Activated CD4-positive, alpha-beta T cell treated with anti-CD3 and anti-CD28 coated beads, Interleukin-2, amount 50 U/mL, for 48 hours (primary cell): ENCODE measurements at places on chromosomes 6 and 20.

DNA sequence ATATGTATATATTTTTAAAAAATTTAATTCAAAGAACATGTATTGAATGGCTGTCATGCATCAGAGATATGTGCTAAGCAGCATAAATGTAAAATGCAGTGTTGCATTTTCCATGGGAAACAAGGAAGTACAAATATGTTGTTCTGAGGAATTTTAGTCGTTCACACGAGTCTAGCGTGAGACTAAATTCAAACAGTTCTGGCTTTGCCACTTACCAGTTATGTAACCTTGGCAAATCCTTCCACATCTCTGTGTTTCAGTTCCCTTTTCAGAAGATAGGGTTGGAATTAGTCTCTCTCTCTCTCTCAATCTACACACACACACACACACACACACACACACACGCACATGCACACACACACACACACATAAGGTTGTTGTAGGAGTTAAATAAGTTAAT lies 305.4 kb downstream of the UTRN start:
- no peak for DNase-seq

DNA sequence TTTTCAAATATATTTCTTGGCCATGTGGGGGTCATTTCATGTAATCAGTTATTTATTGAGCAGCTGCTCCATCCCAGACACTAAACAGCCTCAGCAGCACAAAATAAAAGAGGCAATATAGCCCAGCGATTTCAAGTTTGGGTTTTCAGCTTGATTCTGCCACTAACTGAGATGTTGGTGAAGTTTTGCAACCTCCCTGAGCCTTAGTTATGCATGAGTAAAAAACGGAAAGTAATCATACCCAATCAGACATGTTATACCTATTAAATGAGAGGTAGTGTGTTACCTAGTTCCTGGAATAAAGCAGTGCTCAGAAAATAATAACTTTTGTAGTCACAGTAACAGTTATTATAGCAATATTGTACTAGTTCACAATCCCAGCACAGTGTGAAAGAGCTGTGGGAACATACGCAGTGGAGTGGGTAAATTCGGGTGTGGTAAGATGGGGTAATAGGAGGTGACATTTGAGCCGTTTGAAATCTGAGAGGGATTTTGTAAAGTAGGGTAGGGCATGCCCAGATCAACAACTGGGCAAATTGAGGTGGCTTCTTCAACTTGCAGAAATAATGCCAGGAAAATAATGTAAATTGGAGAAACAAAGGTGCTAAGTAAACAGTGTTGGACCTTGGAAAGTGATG lies 1.5 kb downstream of the SLC9A8 start:
- DNase-seq, result no peak

- peak; percentile 17 for DNase-seq
Measured at GRCh38 chr20:4962241-4962855, 39.0 kb downstream of the SLC23A2 start.

DNA sequence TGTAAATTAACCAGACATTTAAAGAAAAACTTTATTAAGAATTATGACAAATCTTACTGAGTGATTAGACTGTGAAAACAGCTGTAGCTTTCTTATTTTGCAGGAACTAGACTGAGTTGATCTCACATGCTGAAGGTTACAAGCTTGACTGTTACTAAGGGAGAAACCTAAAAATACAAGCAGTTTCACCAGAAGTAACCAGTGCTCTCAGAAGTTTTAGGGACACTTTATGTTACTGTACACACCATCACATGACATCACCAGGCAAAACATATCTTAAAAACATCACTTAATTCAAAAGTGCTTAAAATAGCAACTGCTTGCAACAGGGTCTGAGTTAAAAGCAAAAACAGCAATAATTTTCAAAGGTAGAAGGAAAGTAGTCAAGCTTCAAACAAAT lies 5.4 kb downstream of the FBXO30 start:
- DNase-seq, result no peak

- DNase-seq, result no peak
Measured at GRCh38 chr20:32909451-32909850, 50.7 kb downstream of the EFCAB8 start.

DNA sequence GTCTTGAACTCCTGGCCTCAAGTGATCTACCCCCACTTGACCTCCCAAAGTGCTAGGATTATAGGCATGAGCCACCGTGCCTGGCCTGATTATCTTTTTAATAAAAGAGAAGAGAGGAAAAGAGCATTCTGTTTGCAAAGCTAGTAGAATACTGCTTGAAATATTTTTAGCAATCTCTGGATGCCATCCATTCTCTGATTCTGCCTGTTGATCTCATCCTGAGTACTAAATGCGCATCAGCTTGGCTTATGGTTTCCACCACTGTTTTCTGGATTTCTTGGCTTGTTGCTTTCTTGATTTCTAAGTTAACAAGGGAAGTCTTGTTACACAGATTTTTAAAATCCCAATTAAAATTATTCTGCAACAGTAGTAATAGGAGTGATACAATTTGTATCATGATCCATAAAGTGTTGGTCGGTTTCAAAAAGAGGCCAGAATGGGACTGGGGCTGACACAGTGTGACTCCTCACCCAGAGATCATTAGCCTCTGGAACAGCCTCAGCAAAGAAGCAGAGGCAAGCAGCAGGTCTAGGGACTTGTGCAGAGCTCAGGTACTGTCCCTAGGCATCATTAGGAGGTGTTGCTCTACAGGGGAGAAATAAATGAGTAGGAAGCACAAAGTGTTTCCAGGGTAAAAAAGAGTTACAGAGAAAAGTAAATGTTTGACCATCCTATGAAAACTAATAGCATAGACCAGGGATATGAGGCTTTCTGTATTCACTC lies 17.8 kb upstream of the SLC16A10 start:
- DNase-seq, result no peak

DNA sequence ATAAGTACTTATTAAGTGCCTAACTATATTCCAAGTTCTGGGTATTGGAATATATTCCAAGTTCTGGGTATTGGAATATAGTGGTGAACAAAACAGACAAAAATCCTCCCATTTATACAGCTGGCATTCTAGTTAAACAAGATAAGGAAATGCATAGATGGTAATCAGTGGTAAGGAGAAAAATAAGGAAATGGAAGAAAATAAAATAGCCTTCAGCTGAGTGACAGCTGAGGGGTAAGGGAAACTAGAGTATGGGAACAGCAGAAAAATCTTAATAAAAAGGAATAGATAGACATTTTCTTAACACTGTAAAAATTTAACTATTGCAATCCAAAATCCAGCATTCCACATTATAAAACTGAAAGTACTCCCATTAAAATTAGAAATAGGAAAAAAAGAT lies 17.2 kb upstream of the WFDC10A start:
- DNase-seq, result no peak

GRCh38 chr6:41942067-41942851 lies 651 bp upstream of the CCND3 start:
- DNase-seq, result no peak

DNA sequence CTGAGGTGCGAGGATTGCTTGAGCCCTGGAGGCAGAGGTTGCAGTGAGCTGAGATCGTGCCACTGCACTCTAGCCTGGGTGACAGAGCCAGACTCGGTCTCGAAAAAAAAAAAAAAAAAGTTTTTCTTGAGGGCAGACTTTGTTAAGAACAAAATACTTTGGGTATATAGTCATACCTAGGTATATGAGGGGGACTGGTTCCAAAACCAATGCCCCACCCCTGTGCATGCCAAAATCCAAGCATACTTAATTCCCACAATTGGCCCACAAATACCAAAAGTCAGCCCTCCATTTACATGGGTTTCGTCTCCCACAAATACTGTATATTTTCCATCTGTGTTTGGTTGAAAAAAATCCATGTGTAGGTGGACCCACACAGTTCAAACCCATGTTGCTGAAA lies 119.9 kb downstream of the INSM1 start:
- DNase-seq, result peak; percentile 39

- no peak for DNase-seq
Measured at GRCh38 chr6:88428068-88428467, 261.9 kb upstream of the CNR1 start.

- DNase-seq, result no peak
Measured at GRCh38 chr6:16570946-16571345, 190.3 kb downstream of the ATXN1 start.

DNA sequence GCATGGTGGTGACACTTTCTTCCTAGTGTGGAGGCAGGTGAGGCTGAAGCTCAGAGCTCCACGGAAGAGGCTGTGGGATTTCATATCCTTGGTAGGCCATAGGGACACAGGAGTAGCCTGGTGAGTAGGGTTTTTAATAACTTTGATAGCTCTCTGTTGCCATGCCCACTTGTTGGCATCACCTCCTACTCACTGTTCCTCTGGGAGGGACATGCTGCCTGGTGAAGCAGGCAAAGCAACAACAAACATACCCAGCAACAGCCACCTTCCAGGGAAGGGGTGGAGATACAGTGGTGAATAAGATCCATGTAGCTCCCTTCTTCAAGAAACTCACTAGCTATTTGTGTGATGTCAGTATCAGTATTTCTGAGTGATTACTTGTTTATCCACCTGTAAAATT lies 285.4 kb downstream of the CLIC5 start:
- no peak for DNase-seq

- DNase-seq, result no peak
Measured at GRCh38 chr6:136251394-136251793, 1.3 kb upstream of the MTFR2 start.

DNA sequence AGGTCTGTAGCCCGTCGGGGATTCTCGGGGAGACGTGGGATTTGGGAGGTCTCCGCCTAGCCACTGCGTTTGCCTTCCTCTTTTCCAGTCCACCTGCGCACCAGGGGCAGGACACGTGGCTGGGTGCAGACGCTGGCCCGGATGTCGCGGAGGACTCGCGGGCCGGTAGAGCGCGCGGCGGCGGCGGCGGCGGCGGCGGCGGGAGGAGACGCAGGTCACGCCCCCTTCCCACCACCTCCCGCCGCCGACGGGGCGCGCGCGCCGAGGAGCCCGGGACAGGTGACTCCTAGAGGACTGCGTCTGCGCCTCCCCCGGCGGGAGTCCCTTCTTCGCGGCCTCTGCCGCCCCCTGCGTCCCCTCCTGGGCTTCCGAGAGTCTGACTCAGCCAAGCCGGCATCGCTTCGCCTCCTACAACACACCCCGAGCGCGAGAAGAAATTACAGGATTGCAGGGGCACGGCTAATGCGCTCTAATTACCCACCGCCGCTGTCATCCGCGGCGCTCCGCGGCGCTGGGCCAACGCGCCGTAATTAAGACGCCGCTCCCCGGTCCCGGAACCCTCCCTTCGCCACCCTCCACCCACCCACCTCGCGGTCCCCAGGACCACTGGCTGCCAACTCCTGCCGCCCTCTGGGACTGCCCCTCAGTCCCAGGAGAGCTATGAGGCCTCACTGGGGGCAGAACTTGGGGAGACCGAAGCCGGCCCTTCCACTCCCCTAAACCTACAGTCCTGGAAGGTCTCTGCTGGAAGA lies 124.5 kb downstream of the MRPL14 start:
- DNase-seq, result peak; percentile 65

GRCh38 chr20:4181956-4182945 lies 166.9 kb upstream of the RNF24 start:
- DNase-seq, result no peak

- no peak for DNase-seq
Measured at GRCh38 chr6:28776269-28777146, 147.3 kb downstream of the TRIM27 start.

GRCh38 chr6:161429921-161430490 lies 156.1 kb upstream of the AGPAT4 start:
- DNase-seq, result no peak

DNA sequence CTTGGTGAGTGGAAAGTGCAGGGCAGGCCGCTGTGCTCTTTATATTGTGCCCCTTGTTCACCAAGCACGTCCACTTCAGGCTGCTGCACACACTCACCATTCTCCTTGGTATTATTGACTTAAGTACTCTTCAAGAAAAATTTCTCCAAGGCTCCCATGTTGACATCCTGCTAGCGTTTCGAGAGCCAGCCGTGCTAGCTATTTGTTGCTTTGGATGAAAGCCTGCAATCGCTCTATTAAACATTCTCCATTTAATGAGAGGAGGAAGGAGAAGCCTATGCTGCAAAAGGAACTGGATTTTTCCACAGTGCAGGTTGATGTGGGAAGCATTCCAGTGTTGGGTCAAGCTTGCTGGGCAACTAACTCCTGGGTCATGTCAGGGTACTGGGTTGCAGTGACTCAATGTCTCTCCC lies 113.5 kb downstream of the CD83 start:
- no peak for DNase-seq

- no peak for DNase-seq
Measured at GRCh38 chr20:35111141-35111888, 18.7 kb upstream of the TRPC4AP start.

DNA sequence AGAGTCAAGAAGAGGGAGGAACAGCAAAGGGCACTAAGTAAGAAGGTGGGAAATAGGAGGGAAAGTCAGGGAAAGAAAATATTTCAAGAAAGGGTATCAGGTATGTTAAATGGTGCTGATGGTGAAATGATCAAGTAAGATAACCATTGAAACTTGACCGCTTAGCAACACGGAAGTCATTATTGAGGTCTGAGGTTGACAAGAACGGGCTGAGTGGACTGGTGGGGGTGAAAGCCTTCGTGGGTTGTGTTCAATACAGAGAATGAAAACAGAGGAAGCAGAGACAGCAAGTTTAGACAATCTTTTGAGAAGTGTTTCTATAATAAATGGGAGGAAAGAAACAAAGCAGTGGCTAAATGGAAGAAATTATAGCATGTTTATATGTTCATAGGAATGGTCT lies 72.0 kb downstream of the LIN28B start:
- no peak for DNase-seq

- no peak for DNase-seq
Measured at GRCh38 chr20:57838670-57839151, 128.9 kb upstream of the PMEPA1 start.

GRCh38 chr20:50569864-50570836 lies 60.0 kb downstream of the PTPN1 start:
- DNase-seq, result peak; percentile 49

DNA sequence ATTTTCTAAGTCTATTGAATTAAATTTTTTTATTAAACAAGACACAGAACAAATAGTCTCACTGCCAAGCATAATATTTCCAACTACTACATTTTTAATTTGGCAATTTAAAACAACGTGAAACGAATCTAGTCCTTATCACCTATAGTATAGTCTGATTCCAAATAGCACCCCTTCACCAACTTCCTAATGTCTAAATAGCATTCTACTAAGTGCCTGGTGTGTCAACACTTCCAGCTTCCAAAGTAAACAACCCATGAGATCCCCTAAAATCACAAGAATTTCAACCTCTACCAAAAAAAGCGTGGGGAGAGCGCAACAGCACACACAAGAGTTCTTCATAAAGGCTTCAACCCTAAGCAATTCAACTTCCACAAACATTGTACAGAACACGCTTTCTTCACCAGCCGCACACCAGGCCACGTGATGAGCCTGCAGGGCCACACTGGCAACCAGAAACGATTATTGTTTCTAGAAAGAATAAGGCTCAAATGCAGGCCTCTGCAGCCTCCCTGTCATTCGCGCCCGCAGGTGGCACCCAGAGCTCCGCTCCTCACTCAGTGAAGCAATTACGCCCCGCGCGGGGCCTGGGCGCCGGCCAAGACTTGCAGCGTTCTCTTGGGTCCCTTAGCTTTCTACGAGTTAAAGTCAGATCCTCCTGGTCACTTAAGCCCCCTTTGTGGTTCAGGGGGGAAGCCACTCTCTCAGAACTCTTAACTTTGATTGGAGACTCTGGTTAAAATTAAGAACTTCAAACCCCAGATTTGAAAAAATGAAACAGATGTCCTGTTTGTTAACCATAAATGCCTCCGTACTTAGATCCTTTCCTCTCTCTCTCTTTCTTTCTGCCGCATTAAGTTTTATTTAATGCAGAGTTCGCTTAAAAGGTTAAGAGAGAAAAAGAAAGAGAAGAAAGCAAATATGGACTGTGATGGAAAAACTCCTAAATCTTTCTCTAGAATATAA lies 18.3 kb downstream of the SIM1 start:
- DNase-seq, result no peak

GRCh38 chr6:36914227-36914794 lies 28.6 kb downstream of the C6orf89 start:
- DNase-seq, result peak; percentile 44
